ENCODE measurements at places on chromosomes 4 and X.

DNA sequence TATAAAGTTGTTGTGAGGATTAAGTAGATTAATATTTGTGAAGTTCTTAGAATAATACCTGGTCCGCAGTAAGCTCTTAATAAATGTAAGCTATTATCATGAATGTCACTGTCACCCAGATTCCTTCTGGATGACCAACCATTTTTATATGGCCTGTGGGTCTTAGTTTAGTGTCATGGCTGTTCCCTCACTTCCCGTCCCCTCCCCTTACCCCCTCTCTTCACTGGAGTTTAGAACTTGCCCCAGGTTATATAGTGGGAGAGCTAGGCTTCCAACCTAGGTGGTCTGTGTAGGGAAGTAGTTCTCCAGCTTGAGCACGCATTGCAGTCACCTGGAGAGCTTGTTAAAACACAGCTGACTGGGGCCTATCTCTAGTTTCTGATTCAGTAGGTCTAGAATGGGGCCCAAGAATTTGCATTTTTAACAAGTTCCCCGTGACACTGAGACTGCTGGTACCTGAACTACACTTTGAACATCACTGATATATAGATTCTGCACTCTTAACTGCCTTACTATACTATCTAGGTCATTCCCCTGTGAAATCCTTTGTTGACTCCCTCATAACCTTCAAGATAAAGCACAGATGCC lies 66.9 kb upstream of the PLAC1 start:
- DNase-seq = no peak

- no peak for DNase-seq
Observed at GRCh38 chr4:7487998-7488671, 53.4 kb upstream of the PSAPL1 start.

GRCh38 chr4:40157436-40157835 lies 39.4 kb upstream of the RHOH start:
- DNase-seq = no peak

DNA sequence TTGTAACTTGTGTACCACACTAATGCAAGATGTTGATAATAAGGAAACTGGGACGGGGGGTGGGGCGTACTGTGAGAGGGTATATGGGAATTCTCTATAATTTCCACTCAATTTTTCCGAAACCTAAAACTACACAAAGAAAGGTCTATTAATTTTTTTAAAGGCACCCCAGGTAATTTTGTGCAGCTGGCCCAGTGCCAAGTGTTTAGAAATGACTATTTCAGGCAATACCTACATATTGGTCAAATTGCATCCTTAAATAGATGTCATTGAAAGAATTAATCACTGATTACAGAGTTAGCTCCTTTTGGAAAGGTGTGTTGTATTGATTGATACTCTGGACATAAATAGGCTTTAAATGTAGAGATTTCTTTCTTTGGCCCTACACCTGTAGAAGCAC lies 10.1 kb upstream of the MTMR1 start:
- no peak for DNase-seq

GRCh38 chr4:121707344-121707743 lies 10.6 kb upstream of the ANXA5 start:
- DNase-seq = no peak

GRCh38 chrX:30652527-30653414 lies 452 bp upstream of the GK start:
- peak; percentile 73 for DNase-seq

GRCh38 chr4:15779809-15780208 lies 1.7 kb downstream of the CD38 start:
- DNase-seq = no peak

- DNase-seq = no peak
Observed at GRCh38 chrX:113529426-113530013, 688.9 kb upstream of the AMOT start.

- DNase-seq = no peak
Observed at GRCh38 chr4:152805818-152806217, 26.1 kb downstream of the ARFIP1 start.

- DNase-seq = no peak
Observed at GRCh38 chr4:146343199-146343598, 128.9 kb downstream of the REELD1 start.

DNA sequence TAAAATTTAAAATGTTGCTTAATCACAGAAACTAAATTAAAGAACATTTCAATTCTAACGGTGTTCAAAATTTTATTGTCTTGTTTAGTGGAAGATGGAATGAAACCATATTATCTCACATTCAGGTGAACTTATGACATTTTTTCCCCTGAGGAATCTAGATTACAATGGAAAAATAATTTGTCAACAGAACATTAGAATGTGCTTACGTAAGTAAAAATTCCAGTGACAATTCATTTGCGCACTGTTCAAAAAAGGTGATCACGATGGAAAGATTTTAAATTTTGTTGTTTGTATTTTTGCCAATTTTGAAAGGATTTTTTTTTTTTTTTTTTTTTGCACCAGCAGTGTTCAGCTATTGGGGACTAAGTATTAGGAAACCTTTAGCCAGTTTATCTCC lies 23.3 kb upstream of the SORBS2 start:
- no peak for DNase-seq

DNA sequence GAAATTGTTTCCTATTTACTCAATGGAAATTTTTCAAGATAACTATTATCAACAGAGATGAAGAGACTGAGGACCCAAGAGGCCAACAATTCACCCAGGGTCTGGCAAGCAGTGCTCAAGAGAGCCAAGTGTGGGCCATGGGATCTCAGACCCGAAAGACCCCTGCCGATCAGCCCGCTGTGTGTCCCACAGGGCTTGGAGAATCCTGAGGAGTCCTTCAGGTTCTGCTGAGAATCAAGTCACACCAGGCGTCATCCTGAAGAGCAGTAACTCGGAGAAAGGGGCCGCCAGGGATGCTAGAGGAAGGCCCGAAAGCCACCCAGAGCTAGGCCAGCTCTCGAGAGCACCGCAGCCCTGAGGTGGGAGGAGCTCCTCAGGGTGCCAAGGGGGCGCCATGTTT lies 48.7 kb downstream of the FGFRL1 start:
- DNase-seq = no peak

DNA sequence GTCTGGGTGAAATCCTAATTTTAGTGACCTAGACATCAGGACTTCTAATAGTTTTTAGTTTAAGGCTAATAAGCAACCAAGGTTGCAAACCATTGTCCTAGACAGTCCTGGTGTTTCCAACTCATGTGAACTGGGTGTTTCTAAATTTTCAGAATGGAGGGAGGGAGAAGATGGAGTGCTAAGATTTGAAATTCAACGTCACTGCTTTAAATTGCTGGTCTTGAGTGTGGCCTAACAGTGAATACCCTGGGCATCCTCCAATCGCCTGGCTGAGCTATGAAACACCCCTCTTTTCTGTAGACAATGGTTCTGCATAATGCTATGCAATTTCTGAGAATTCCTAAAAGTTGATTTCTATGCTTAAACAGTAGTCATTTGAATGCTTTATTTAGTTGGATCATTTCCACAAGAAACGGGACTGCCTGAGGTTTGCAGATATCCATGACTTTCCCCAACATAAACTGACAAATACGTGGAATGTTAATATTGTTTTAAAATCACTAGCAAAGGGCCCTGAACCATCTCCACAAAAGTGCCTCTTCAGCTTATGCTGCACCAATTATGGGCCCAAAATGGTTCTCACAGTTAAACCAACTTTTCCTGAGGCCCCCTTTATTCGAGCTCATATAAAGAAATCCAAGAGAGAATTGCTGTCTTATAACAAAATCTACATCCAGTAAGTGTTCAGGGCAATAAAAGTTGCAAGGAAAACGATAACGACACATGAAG lies 1.1 kb downstream of the FBXL5 start:
- DNase-seq = no peak

- DNase-seq = no peak
Observed at GRCh38 chrX:111124418-111124817, 28.4 kb downstream of the PAK3 start.

DNA sequence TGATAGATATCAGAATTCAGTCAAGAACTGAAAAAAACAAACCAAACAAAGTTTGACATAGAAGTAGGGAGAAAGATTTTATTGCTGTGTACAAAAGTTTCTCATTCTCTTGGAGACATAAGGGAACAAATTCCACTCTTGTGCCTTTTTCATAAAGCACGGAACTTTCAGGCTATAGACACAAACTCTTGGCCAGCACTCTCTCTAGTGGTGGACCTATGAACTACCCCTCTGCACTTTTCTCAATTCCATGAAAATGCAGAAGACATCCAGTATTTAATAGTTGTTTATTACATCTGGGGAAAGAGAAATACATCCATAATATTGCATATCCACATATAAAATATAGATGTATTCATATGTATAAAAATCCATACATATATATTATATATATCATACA lies 291.6 kb upstream of the HS3ST1 start:
- no peak for DNase-seq

GRCh38 chr4:104531390-104531789 lies 36.7 kb upstream of the CXXC4 start:
- no peak for DNase-seq

- no peak for DNase-seq
Observed at GRCh38 chr4:71685975-71686374, 97.9 kb downstream of the GC start.

- DNase-seq = no peak
Observed at GRCh38 chr4:109846395-109847098, 1.4 kb upstream of the LRIT3 start.

DNA sequence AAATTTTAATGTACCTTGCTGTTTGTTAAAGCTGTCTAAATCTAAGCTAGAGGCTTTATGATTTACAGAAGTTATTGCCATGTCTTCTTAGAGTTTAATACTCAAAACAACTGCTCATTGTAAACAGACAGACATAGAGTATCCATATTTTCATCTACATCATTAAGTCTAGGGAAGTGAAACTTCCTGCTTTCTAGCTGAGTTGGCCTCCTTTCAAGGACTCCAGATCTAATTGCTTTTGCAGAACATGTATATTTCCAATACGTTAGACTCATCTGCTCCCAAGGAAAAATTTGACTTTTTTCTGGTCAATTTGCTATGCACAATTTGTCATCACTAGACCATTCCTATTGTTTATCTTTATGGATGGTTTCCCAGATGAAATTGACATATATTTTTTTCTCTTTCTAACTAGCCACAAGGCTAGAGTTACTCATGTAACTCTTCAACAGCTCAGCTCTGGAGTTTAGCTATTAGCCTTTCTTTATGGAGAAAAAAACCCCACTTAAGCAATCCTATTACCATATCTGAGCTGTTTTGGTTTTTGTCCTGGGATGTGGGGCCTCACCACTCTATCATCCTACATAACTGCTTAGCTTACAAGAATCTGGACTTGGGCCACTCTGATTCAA lies 122.9 kb downstream of the PPA2 start:
- no peak for DNase-seq

- DNase-seq = no peak
Observed at GRCh38 chr4:157221895-157222770, 1.6 kb downstream of the GRIA2 start.

DNA sequence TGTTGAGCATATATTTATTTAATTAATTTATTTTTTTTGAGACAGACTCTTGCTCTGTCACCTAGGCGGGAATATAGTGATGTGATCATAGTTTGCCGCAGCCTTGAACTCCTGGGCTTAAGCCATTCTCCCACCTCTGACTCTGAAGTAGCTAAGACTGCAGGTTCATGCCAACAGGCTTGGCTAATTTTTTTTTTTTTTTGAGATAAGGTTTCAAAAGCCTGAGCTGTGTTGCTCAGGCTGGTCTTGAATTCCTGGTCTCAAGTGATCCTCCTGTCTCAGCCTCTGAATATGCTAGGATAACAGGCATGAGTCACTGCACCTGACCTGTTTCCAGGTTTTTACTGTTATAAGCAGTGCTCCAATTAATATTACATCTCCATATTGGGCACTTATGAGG lies 4.8 kb downstream of the ADD1 start:
- DNase-seq = no peak

- no peak for DNase-seq
Observed at GRCh38 chr4:127224556-127224955, 408.2 kb upstream of the INTU start.

- DNase-seq = no peak
Observed at GRCh38 chrX:11363069-11363594, 69.9 kb downstream of the AMELX start.

DNA sequence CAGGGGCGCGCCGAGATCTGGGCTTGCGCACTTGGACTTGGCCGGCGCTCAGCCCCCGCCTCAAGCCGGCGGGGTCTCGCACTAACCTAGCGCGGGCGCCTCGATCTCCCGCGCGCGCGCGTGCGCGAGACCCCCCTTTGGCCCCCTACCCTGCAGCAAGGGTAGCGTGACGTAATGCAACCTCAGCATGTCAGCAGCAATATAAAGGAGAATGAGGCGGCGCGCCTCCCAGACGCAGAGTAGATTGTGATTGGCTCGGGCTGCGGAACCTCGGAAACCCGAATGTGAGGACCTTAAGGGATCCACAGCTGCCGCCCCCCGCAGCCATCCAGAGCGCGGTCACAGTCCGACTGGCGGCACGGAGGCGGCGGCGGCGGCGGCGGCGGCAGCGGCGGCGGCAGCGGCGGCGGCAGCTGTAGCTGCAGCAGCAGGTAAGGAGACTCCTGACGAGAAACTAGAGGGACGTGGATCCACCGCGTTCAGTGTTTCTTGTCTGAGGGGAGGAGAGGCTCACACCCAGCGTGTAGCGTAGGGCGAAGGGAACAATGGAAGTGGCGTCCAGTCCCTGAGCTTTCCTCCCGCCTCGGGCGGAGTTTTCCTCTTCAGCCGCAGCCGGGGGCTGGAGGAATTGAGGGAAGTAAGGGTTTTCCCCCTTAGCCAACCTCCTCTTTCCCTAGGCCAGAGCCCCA lies at the start of the genes SATL1 and ZNF711:
SATL1 (minus strand) TSS at position 19 of the 689 bp plus-strand sequence. CDS start 134,811 bp downstream, outside the sequence.
ZNF711 (plus strand) TSS at position 231 of the 689 bp plus-strand sequence. CDS start 3,582 bp downstream, outside the sequence.
- no peak for DNase-seq

DNA sequence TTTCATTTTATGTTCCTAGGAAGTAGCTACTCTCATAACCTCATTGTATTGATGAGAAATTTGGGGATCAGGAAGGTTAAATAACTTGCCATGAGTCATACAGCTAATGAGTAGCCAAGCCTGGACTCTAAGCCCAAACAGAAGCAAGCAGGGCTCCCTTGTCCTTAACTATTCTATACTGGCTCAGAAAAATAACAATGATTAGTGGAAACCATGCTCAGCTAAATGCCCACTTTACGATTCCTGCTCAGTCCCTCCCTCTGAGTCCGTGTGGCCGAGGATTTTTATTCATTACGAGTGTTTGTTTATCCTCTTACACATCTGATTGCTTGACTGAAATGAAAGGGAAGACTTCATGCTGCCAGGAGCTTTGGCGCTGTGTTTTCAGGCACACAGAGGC lies 100.9 kb downstream of the SLC34A2 start:
- no peak for DNase-seq

DNA sequence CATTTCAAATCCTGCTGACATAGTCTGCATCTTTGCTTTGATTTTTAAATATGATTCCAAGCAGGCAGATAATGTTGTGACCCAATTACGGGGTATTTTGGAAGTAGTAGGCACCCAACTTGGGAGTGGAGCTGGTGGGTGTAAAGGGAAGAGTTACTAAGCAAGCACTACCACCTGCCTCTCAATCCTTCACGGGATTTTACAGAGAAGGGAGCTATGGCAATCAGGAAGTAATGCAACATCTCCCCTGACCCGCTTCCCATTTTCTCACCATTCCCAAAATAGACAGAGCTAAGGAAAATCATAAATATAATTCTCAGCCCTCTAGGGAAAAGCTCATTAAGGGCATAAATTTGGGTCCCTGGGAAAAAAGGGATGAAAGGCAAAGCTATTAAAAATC lies 9.2 kb downstream of the APBB2 start:
- DNase-seq = no peak

- no peak for DNase-seq
Observed at GRCh38 chr4:25370242-25370641, 6.8 kb upstream of the ANAPC4 start.

GRCh38 chr4:183987987-183988392 lies 82.9 kb downstream of the STOX2 start:
- DNase-seq = no peak
